Vagina (tissue), 2 donors: ENCODE measurements at places on chromosomes 12 and 14.

GRCh38 chr12:49357103-49357678 is 10.1 kb upstream of the SPATS2 start:
- DNase-seq = no peak

- DNase-seq = no peak
Measured at GRCh38 chr12:28227251-28227650, 37.0 kb downstream of the CCDC91 start.

DNA sequence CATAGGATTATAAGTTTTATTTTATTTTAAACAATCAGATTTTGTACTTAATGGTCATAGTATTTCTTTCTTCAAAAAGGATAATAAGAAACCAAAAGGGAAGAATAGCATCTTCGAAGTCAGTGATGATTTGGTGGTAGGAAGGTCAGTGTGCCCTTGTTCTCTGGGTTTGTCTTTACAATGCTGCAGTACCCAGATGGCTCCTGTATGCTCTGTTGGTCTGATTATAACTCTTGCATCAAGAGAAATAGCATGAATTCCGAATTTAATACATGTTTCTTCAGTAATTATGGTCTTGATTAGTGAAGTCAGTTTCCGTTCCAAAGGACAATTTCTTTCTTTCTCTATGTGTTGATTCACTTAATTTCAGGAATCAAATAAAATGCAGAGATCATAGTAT is 180.2 kb downstream of the TMTC2 start:
- DNase-seq = no peak

DNA sequence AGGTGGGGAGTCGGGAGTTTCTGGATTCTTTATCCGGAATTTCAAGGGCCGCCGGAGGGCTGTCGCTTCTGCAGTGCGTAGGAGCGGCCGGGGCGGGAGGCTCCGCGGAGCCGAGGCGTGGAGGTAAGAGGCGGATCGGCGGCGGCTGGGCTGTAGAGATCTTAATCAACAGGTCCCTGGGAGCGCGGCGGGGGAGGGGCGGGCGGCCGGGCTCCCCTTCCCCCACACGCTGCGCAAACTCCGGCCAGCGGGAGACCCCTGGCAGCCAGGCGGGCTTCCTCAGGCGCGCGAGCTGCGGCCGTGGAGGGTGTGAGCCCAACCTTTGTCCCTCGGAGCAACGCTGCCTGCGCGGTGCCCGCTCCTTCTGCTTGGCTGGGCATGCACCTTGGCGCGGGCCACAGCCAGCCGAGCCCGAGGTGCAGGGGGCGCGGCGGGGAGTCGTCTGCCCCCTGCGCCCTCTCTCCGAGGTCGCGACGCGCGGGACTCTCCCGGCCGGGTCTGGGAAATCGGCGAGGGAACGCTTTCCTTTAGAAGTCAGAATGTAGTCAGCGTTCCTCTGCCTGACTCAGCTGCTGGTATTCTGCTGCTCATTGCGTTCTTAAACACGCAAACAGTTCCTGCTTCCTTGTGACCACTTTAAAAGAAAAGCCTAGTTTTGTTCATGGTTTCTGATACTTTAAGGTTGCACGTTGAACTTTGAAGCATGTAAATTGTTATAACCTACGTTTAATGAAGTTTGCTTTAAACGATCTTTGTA is at the start of gene PALS1:
Gene PALS1 (plus strand): TSS at position 25 of the 757 bp plus-strand sequence. CDS start 37,736 bp downstream, outside the sequence.
- no peak for DNase-seq

DNA sequence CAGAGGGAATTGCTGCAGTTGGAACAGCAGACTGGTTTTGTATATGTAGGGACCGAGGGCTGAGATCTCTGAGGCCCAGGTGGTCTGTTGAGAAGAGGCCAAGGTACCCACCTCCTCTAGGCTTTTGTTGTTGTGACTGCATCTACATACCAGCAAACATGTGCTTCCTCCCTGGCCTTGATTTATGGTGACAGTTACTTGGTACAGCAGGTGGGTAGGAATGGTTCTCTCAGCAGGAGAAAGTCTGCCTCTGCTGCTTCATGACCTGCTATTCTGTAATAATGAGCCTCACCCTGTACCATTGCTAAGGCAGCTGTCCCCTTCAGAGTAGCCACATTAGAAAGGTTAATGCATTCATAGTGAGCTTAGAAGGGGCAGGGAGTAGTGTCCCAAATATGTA is 196.7 kb upstream of the PELI2 start:
- DNase-seq = no peak

DNA sequence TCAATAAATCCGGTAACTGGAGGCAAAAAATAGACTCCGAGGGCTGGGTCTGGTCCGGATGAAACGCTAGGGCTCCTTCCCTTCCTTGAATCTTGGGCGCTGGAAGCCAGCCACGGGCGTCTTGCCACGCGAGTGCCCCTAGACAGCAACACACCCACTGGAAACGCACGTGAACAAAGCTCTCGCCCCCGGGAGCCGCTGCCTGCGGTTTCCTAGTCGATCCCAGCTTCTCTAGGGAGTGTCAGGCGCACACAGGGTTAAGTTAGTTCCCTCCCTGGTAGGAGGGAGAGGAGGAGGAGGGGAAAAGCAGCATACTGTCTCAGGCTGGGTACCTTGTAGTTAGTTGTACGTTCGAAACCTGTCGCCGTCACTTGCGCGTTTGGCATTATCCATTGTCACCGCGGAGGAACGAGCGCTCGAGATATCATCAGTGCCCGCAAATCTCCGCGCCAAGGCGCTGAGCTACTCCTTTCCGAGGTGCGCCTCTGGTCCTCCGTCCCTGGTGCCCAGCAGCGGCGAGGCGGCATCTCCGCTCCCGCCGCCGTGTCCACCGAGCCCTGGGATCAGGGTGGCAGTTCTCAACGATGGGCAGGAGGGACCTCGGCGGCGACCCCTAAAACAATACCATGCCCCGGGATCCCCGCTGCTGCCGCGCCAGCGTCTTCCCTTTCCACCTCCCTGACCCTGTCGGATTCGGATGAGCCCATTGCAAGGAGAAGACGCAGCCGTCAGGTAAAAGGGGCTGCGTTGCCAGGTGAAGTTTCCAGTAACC is at the start of gene FLRT2:
Gene FLRT2 (plus strand): TSS at position 342 of the 772 bp plus-strand sequence. CDS start 91,371 bp downstream, outside the sequence.
- DNase-seq = no peak

- DNase-seq = no peak
Measured at GRCh38 chr14:37262649-37263048, 64.9 kb downstream of the MIPOL1 start.

DNA sequence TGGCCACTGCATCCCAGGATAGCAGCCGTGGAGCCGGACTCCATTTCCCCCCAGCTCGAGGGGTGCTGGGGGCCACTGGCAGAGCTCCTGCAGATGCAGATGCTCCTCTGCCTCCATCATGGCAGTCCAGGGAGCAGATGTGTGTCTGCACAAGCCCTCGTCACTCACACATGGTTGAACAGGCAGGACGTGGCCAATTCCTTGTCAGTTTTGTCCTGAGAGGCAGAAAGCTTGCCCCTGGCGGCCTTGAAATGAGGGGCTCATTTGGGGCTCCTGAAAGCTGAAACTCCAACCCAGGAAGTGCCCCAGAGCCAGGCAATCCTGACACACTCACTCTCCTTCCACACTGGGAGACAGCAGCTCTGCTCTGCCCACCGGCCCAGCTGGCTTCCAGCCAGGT is 100.9 kb upstream of the C14orf180 start:
- DNase-seq = no peak

DNA sequence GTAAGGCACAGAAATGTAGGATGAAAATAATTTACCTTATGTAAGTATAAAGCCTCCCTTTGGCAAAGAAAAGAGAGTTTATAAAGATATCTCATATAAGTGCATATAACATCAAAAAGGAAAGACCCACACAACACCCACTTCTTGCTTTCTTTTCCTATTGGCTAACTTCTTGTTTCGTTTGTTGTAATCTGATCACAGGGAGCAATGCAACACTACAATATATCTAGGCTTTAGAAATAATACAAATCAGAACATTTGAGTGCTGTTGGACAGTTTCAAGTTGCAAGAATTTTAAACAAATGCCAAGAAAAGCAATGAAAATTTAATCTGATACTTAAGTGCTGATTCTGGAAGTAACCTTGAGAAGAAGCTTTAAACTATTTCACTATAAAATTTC is 1.3 kb downstream of the FGD6 start:
- no peak for DNase-seq

GRCh38 chr12:62718762-62719426 is 216.1 kb downstream of the PPM1H start:
- DNase-seq = no peak

DNA sequence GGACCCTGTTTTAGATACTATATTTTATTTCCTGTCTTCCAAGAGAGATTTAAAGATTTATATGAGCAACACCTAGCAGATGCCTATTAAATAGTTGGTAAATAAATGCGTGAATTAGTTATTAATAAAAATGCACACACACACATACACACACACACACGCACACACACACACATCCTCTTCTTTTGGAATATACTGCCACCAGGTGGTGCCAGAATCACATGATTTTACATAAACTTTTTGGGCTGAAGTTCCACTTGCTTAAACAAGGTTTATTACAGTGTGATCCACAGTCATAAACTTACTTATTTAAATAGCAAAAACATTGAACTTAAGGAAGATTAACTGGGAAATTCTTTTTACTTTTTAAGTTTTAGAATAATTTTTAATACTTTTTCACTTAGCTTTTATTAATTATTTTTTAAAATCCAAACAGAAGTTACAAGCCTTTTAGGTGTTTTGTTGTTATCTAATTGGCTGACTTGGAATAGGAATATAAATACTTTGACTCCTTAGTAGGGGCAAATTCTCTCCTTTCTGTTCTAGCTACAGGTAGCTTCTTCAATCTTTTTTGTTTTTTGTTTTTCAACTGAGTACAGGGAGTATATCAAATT is 17.5 kb downstream of the RAD51B start:
- no peak for DNase-seq

DNA sequence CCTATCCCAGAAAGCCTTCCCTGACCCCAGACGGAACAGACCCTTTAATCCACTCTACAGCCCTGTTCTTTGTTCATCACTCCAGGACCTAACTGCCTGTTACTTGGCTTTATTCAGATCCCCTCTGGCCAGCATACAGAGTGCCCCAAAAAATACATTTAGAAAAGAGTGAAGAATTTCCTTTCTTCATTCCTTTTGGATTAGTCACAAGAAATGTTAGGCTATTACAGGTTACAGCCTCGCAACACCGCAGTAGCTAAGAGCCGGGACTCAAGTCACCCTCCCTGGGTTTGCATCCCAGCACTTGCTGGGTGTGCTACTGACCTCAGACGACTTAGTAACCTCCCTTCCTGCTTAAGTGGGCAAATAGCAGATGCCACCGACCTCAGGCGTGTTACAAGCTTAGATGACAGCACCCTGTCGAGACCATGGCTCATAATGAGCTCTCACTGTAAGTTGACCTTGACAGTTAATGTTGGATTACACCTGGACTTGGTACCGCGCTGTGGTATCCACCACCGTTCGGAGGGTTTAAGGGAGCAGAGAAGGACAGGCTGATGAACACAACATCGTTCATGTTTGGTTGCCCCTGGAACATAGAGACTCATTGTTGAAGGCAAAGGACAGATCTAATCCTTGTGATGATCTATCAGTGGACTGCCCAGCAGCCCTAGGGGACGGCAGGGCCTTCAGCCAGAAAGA is 12.9 kb downstream of the GLRX5 start:
- DNase-seq = no peak

DNA sequence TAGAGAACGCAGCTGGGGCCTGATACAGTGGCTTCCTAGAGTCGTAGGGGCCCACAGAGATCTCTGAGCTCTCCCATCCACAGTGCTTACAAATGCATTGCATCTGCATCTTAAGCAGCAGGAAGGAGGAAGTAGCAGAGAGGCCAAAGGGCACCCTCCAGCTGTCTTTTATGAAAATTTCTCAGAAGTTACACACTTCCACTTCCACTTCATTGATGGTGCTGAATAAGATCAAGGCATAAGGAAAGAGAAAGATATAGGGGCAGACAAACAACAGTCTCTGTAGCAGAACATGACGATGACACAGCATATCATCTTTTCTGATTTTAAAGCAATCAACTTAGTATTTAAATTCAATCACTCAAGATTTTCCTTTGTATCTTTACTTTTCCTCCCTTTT is 51.6 kb upstream of the ABCC9 start:
- no peak for DNase-seq

GRCh38 chr12:107992870-107993451 is 136.1 kb upstream of the WSCD2 start:
- DNase-seq = no peak

DNA sequence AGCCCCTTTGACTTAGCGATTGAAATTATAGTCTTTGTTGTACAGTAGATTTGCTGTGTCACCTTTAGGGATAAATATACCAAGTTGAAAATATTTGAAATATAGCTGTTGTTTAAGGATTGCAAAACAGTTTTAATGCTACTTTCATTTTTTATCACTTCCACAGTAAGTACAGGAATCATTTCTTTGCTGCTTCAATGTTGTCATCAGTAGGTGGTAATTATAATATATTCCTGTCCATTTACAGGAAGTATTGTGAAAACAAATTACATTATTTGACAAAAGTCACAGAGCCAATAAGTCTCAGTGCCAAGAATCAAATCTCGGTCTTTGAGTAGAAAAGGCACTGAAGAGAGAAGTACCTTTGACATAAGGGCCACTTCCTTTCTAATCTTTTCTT is 342.6 kb upstream of the RGS6 start:
- DNase-seq = no peak

DNA sequence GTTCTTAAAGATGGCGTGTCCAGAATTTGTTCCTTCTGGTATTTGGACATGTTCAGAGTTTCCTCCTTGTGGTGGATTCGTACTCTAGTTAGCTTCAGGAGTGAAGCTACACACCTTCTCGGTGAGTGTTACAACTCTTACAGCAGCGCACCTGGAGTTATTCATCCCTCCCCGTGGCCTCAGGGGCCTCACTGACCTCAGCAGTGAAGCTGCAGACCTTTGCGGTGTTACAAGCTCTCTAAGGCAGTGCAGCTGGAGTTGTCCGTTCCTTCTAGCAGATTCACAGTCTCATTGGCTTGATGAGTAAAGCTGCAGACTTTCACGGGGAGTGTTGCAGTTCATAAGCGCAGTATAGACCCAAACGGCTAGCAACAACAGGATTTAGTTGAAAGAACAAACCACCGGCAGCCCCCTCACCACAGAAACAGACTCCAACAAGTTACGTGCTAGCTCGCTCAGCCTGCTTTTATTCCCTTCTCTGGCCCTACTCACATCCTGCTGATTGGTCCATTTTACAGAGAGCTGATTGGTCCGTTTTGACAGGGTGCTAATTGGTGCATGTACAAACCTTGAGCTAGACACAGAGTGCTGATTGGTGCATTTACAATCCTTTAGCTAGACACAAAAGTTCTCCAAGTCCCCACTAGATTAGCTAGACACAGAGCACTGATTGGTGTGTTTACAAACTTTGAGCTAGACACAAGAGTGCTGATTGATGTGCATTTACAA is 4.5 kb upstream of the CDKN3 start:
- no peak for DNase-seq
